ENCODE measurements at places on chromosomes 4 and X. TPM values are rescaled to one million over a fixed set of nuclear protein-coding genes. Genes with fewer than 3 reads are reported as not detected.

DNA sequence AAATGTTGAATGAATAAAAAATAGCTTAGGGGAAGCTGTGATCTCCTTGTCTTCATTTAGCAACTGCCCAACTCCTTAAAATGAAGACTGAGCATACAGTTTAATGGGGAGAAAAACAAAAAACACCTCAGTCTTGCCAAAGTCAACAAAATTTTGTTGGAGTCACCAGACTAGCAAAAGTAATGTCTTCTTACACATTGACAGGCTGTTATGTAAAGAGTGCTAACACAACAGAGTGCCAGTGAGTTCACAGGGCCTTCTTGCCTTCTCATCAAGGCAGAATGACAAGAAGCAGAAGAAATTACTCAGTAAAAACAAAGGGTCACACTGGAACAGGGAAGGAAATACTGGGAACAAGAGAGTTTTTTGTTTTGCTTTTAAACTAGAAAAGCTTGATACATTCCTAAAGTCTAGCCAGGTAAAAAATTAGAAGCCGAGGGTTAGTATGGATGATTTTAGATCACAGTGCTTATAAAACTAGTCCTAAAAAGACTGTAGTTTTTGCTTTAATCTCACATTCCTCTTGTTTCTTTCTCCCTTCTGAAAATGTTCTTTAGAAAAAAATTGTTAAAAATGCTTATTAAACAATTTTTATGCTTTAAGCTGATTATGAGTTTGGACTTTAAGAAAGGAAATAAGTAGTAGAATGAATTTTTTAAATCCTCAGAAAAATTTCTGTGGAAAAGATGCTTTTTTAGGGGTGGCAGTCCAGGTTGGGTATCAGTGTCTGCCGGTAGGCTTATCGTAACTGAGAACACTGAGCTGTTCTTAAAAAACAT lies 38.7 kb upstream of the FRAS1 start:
- no peak for DNase-seq

The SLC39A8 gene
- total RNA-seq, result 19.2 TPM

DNA sequence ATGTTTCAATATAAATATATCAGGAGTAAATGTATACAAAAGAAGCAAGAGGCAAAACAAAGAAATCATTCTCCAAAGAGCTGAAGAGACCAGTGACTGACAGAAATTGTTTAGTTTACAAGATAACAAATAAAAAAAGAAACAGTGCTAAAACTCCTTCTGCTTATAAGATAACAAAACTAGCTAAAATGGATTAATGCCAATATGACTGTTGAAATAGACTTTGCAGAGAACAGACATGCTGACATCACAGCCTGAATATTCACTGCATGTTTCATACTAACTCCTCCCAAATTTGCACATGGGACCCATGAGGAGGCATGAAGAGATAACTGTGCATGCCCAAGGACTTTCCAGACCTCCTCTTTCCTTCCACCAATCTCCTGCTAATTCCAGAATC lies 6.2 kb upstream of the GABRA4 start:
- no peak for DNase-seq

DNA sequence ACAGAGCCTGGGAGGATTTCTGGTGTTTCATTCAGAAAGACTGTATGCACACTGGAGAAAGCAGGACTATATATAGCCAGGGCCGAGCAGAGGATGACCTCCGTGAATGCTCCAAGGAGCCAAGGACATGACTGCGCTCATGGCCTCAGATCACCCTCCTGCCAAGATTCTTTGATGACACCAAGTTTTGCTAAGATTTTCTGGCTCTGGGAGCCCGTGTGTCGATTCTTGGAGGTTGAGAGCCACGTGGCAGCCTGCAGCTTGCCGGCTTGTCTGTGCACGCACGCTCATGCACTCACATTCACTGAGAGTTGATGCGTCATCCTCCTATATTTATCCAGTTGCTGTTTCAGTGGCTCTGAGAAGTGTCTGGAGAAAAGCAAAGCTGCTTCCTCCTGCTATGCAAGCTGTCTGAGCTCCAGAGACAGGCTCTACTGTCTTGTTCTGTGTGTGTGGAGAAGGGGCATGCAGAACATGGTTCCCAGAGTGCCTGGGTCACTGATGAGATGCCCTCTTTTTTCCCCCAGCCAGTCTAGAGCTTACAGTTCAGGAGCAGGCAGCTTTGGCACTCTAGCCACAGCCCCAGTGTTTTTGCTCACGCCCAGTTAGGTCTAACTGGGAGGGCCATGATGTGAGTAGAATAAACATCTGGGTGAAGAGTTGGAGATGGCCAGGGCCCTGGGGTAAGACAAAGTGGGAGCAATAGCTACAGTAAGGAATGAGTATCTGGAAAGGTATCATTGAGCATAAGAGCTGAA lies 64.9 kb upstream of the SCOC start:
- DNase-seq, result no peak

DNA sequence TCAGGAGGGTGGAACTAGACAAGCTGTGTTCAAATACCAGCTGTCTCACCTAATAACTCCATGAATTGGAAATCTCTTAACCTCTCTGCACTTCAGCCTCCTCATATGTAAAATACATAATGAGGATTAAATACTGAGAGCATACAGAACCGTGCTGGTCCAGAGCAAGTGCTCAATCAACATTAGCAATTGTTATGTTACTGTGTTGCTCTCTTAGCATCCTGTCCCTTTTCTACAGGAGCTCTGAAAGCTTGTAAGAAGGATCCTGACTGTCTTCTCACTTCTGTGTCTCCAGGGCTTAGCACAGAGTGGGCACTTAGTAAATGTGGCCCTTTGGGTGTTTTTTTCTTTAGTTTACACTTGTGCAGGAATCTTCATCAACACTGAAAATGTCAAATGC lies 1456.1 kb upstream of the IGFBP7 start:
- no peak for DNase-seq

GRCh38 chrX:68848189-68848940 lies 19.5 kb downstream of the EFNB1 start:
- DNase-seq, result no peak

DNA sequence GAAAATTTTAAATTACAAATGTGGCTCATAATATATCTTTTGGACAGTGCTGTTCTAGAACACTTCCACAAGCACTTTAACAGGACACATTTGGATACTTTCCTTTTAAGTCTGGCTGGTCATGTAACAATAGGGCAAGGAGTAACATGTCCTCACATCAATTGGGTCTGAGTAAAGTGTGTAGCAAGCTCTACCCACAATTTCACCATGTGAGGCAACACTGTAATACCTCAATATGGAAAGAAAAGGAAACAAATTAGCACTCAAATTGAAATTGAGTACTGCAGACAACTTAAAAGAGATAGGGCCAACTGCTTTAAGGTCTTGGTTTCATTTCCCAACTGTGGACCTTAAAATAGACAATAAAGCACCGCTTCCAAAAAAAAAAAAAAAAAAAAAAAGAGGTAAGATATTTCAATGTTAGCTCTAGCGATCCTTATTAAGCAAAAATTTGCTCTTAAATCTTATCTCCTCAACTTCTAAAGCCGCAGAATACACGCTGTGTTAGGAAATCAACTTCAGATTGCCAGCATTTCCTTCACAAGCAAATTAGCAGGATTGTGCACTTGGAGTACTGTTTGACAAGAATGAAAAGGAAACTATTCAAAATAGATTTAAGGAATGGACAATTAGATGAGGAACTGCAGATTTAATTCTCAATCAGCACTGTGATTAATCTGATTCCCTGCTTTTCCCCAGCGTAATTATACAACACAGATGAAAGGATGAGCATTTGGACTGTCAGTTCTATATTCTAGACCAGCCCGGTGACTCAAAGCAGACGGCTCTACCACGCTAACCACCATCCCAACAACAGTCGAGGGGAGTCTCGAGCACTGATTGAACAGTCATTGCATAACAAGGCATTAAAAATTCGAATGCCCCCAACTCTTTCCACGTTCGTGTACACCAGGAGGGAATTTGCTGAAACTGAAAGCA lies 1.6 kb downstream of the CASK start:
- no peak for DNase-seq

DNA sequence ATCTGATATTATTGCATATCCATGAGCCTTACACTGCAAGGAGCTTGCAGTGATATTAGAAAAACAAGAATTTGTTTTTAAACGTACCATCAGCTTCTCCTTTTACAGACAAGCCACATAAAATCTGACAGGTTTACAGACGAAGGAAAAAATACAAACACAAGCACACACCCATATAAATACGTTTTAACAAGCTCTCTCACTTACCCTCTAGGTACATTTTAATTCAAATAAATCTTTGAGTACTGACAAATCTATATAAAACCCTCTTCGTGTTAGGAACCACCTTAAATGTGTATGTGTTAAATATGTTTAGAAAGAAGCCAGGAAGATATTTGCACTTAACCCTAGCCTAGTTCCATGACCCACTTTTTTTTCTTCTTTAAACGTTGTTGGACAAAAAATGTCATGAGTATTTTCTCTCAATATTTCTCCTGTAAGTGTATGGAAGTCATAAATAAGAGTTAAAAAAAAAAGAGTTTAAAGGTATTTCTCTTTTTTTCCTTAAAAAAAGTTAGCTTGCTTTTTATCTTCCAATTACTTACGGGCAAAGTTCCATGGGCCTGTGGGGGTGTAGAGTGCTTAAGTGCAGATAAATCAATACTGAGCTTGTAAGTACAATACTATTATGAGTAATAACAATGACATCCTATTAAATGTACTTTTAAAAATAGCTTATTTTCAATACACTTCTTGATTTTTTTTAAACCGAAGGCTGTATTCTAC lies 1.5 kb downstream of the ARAP2 start:
- DNase-seq, result peak; percentile 26

GRCh38 chr4:25658357-25658771 lies 2.7 kb downstream of the SLC34A2 start:
- no peak for DNase-seq

DNA sequence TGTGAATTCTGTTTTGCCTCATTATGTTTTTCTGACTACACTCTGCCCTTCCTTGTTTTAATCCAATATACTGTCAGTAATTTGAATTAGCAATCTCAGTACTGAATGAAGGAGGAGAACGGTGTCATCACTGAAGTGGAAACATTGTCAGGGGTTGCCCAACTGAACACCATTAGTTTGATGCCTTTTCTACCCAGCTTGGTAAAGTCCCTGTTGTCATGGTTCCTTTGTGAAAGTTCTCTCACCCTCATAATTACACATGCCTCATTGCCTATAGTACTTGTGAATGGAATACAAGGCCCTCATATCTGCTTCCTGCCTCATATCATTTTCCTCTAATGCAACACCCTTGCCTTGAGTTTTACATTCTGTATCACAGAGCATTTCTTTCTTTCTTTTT lies 76.9 kb downstream of the RRAGB start:
- DNase-seq, result no peak

The OPN1MW2 gene
- not detected for total RNA-seq

DNA sequence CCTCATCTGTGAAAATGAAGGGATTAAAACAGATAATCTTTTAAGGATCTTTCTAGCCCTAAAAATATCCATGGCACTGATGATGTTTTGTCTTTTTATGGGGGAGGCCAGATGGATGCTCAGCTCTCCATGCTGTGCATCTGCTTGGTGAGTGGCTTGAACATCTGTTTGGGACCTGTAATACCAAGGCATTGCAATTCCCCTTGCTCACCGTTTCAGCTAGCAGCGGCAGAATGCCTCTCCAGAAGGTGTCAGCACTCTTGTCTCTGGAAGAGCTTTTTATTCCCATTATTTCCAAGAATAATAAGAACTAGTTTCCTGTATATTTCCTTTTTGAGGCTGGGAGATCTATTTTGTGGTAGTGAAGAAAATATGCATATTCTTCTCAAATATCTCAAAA lies 151.9 kb upstream of the ANK2 start:
- no peak for DNase-seq

The SSX2 gene
- total RNA-seq, result not detected

GRCh38 chr4:41205854-41206460 lies 8.4 kb downstream of the APBB2 start:
- no peak for DNase-seq

DNA sequence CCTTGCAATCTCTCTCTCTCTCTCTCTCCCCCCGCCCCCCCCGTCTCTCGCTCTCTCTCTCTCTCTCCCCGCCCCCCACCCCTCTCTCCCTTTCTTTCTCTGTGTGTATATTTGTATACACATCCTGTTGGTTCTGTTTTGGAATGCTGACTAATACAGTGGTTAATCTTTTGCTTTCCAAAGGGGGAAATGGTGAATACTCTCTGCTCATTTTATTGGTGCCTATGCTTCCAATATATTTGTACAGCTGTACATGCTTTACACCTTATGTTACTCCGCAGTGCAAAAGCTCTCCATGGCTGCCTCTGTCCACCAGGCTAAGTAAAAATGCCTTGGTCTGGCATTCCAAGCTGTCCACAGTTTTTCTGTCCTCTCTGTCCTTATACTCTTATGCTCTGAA lies 158.8 kb downstream of the RBMX2 start:
- no peak for DNase-seq

DNA sequence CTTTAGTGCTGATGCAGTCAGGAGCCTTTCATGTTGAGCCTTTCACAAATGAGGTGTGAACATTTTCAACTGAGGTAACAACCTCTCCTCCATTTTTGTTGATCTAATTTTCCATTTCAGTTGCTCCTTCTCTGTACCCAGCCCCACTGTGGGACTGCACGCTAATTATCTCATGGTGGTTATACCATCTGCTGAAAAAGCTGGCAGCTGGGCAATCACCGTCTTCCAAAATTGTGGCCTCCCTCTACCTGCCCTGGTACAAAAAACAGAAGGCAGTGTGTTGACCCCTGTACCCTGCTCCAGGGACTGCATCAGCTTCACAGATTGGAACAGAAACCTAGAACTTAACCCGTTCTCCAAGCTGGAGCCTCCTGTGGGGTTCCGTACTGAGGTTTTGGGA lies 72.4 kb upstream of the LONRF3 start:
- DNase-seq, result no peak

DNA sequence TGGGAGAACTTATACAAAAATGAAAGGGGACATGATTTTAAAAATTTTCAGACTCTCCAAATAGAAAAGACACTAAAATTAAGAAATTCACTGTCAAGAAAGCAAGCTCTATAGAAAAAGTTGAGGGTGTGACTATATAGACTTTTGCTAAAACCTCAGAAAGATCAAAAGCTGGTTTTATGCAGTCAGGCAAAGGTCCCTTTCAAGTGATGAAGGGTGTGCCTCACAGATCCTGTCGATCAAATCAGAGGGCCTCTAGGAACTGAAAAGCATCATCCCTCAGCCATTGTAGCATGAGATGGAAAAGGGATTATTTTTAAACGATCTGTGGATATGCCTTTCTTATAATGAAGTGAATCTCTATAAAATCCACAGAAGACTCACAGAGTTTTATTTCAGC lies 116.5 kb downstream of the FAM13A start:
- DNase-seq, result peak; percentile 7

GRCh38 chrX:39453889-39454621 lies 643.7 kb downstream of the BCOR start:
- no peak for DNase-seq

DNA sequence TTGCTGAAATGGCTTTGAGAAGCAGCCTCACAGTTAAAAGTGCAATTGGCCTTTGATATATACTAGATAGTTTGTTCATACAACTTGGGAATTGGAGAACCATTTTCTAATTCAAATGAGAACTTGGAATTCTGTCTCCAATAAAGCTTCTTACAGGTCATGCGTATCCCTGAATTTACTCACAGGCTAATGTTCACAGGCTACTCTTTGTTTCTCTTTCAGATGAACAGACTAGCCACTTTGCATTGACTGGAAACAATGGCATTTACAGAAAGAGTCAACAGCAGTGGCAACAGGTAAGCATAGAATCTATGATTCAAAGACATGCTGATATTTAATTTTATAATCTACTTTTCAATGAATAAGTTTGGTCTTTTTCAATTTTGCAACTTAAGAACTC lies 13.5 kb downstream of the AFF1 start:
- DNase-seq, result no peak

The WAS gene
- 103 TPM for total RNA-seq

GRCh38 chr4:81921751-81922159 lies 450.0 kb upstream of the RASGEF1B start:
- no peak for DNase-seq

GRCh38 chr4:53185869-53186585 lies 179.8 kb downstream of the SCFD2 start:
- no peak for DNase-seq

The PABPC4L gene
- total RNA-seq, result not detected
